ENCODE measurements at places on chromosomes 12 and 14.

DNA sequence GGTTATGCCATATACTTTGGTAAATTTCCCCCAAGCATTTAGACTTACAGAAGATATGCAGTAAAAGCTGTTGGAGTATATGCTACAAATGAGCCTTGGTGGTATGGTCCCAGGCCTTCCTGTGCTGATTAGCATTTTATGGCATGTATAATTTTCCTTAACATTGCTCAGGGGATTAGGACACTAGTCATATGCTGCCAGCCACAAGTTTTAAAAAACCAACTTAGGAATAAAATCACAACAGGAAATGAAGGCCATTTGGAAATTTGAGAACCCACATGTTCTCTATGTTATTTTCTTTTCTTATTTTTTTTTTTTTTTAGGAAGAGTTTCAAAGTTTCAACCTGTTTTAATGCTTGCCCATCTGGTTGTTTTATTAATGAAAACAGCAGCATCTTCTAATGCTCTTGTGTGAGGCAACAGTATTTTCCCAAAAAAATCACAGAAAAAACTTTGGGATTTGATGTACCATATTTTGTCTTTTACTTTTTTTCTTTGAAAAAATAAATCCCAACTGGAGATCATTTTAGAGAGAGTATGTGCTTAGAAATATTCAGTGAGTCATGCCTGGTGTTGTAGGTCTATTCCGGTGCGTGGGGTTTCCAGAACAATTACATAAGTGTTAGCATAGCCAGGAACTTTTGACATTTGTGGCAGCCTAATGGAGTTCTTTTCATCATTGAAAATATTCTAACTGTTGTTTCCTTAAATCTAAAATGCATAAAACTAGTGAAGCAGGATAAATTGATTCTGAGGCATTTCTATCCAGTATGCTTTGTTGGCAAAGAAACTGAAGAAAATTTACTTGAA is 21.7 kb upstream of the DUSP6 start:
- no peak for DNase-seq

- DNase-seq: no peak
These were observed 138.4 kb downstream of the ZFP36L1 start for GRCh38 chr14:68654471-68654941.

- no peak for DNase-seq
These were observed 56.1 kb upstream of the EIF5 start for GRCh38 chr14:103277931-103278330.

- DNase-seq: no peak
These were observed 323.9 kb downstream of the TMEM132D start for GRCh38 chr12:129579879-129580278.

DNA sequence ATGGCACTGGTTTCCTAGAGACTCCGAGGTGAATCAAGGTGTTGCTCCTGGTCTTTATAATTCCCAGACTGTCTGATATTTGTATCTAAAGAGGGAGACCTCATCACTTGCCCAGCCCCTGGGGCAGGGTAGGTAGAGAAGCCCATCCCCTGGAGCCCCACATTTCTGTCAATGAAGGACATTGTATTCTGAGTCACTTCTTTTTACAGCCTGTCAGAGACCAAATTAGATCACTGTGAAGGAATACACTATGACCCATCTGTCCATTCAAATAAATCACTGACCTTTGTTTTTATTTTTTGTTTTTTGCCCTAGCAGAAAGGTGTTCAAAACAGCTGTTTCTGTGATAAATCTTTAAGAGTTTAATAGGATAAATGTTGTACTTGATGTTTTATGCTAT is 67.9 kb upstream of the ANO6 start:
- DNase-seq: no peak

DNA sequence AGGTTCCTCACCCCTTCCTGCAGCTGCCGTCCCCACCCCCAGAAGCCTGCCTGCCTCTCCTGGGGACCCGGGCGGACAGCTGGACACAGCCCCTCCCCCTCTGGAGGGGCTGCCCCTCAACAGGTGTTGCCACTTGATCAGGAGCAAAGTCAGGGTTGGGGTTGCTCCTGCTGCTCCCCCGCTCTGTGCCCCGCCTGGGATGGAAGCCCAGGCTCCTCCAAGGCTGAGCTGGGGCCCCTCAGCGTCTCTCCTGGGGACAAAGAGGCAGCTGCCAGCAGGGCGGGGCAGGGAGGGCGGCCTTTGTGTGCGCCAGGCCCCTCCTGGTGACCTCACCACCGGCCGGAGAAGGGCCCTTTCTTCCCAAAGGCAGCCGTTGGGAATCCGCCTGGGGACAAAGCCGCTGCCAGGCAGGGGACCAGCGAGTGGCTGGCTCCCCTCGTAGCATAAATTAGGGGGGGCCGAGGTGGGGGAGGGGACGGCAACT is 13.7 kb downstream of the TRMT61A start:
- DNase-seq: no peak

GRCh38 chr12:79371226-79371625 is 319.5 kb downstream of the PAWR start:
- no peak for DNase-seq

GRCh38 chr12:75852143-75852542 is 179.4 kb downstream of the PHLDA1 start:
- no peak for DNase-seq

GRCh38 chr12:120199025-120199424 is 1.9 kb downstream of the RPLP0 start:
- no peak for DNase-seq

DNA sequence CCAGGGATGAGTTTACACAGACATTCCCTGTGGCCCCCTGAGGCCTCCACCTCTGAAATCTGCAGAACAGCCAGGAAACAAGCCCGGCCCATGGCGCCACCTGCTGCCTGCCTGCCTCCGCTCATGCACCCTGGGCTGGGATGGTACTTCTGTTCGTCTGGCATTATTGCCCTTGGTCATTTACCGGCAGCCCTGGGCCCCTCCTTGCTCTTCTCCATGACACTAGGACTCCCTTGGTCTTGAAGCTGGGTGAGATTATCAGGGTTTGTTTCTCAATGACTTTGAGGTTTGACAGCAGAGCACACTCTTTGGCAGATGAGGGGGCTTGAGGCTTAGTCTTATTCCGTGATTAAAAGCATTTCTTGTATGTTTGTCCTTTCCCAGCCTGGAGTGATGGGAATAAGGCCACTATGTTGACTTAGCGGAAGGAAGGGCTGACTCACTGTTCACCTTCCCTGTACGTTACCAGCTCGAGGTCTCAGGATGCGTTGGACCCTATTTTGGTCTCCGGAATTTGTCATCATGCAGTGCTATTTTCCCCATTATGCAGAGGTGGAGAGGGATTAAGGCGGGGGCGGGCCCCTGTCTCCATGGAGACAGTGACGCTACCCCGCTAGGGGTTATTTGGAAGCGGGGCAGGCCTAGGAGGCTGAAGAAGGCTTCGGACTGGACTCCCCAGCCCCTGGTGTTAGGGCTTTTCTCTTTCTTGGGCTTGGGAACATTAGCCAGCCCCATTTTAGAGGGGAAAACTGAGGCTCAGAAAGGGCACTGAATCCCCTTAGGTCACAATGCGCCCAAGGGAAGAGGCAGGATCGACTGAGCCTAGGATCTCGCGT is 706 bp upstream of the PEX5 start:
- DNase-seq: peak; percentile 36

GRCh38 chr12:90058704-90059103 is 350.1 kb upstream of the ATP2B1 start:
- no peak for DNase-seq

DNA sequence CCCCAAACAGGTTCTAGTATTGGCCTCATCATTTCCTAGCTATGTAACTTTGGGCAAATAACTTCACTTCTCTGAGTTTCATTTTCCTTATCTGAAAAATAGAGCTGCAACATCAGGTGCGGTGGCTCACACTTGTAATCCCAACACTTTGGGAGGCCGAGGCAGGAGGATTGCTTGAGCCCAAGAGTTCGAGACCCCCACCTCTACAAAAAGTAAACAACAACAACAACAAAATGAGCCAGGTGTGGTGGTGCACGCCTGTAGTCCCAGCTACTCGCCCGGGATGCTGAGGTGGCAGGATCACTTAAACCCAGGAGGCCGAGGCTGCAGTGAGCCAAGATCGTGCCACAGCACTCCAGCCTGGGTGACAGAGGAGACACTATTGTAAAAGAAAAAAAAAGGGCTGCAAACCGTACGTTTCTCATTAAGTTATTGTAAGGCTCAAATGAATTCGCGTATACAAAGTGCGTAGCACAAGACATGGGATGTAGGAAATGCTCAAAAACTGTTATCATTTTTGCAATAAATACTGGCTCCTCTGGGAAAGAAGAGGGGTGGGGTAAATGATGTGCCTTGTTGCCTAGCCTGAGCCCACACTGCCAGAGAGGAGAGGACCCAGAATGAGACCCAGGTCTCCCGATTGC is 903 bp downstream of the C12orf76 start:
- DNase-seq: no peak

DNA sequence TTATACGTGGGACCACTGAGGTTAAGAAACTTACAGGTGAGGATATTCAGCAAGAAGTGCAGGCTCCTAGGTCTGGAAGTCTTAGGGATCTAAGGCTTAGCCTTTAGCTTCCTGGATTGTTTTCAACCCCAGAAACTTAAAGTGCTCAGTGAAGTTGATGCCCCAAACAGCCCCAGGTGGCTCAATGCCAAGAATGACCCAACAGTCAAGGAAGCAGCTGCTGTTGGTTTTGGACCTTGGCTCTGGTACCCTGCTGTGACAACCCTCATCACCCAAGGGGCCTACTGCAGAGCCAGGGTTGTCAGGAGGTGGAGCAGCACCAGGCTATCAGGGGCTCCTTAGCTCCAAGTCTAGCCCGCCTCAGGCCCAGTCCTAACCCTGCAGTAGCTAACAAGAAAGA is 36.8 kb downstream of the VDR start:
- no peak for DNase-seq

- DNase-seq: no peak
These were observed 20.4 kb downstream of the MAP3K9 start for GRCh38 chr14:70788898-70789297.

- no peak for DNase-seq
These were observed 12.9 kb downstream of the GPR84 start for GRCh38 chr12:54351341-54351740.
